ENCODE measurements at places on chromosomes 2 and 18. TPM values are rescaled to one million over a fixed set of nuclear protein-coding genes. Genes with fewer than 3 reads are reported as not detected.

Gene IL1F10
- not detected for total RNA-seq

Gene RAX
- not detected for total RNA-seq

Gene UPP2
- not detected for total RNA-seq

Gene PLB1
- total RNA-seq: 0.74 TPM

Gene C2orf74
- 9.1 TPM for total RNA-seq

GRCh38 chr18:30485078-30485477 is 557.5 kb downstream of the DSC3 start:
- DNase-seq: no peak

- DNase-seq: no peak
Observed at GRCh38 chr2:118687698-118688097, 159.8 kb downstream of the EN1 start.

DNA sequence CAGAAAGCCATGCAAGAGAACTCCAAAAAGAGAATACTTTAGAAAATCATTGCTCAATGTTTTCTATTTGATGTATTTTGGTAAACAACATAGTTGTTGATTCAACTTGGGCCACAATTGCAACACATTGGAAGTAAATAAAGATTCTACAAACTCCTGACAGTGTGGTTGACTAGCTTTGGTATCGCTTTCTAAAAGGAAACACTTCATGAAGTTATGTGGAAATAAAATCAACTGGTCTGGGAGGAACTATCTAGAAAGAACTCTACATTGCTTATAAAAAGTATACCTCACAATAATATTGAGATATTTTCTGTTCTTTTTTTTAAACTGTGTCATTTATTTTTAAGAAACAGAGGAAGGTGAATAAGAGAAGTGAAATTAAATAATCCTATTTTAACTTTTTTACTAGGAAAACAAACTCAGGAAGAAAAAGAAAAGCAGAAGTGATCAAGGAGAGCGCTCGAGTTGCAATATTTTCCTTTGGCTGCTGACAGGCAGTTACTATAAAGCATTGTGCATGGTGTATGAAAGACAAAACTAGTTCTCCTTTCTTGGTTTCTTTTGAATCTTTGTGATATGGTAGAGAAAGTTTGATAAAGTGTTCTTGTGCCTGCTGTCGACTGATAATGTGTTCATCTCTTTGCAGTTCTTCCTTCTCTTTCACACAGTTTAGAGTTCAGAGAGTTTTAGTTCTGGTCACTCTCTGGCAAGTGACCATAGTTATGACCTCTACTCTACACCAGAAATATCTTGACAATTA is 3.0 kb downstream of the DHRS9 start:
- DNase-seq: no peak

- DNase-seq: no peak
Observed at GRCh38 chr2:11481789-11482472, 16.0 kb upstream of the E2F6 start.

- DNase-seq: no peak
Observed at GRCh38 chr2:11711751-11712150, 34.7 kb upstream of the LPIN1 start.

DNA sequence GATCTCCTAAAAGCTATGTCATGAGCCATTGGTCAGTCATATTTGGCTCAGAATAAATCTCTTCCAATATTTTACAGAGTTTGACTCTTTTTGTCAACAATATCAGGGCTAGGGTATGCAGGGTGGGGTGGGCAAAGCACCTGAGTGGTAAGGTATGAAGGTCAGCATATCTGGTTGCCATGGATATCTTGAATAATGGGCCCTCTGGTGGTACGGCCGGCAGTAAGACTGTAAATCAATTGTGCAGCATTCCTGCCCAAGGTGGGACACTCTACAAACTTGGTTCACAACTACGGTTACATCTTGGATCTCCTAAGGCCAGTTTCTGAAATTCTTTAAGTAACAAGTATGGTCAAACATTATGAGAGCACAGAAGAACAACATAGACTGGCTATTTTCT is 119.6 kb downstream of the SPOPL start:
- no peak for DNase-seq

DNA sequence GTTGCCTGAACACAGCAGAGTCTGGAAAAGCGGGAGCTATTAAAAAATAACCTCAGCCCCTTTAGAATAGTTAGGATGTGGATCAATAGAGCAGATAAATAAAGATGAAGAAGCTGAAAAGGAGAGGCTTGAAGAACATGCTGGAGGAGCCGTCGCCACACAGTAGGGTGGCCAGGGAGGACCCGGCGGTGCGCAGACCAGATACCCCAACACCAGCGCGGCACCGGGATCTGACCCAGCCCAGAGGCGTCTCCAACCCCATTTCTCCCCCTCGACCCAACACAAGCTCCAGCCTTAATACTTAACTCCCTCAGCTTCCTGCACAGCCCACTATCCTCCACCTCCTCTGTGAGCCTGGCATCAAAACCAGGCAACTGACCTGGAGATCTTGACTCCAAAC is 16.0 kb downstream of the CYB5A start:
- no peak for DNase-seq

DNA sequence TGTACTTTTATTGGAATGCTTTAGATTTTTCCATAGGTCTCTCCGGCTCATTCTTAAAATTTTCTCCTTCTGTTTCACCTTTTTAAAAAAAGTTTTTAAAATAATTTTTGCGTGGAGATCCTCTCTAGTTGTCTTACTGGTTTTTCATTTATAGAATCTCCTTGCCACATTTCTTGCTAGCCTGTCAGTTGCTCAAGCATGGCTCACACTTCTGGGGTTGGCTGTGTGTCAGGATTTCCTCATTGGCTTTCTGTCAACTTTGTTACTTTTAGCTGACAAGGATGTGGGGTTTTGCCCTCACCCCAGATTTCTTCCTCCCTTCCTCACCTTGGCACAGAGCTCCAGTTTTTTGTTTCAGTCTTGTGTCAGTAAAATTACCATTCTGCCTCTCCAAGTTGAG is 124.6 kb downstream of the ZNF407 start:
- no peak for DNase-seq

DNA sequence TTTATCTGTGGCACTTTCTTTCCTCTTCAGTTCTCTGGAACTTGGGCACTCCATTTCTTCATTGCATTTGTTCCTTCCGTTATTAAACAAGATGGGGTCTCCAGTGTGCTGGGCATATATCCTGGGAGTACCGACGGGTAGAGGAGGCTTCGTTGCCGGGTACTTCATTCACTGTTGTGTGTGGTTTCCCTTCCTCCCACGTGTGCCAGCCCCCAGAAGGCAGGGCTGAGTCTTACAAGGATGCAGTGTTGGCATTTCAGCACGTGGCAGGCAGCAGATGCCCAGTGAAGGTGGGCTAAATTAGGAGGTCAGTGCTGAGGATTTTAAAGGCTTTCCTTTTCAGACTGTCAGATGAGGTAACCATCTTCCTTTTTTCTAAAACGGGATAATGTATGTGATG is 58.6 kb downstream of the MGAT5 start:
- DNase-seq: no peak

- no peak for DNase-seq
Observed at GRCh38 chr2:217739741-217740140, 263.1 kb downstream of the TNS1 start.

GRCh38 chr2:231093933-231094332 is 30.9 kb downstream of the HTR2B start:
- DNase-seq: no peak

Measured in activated CD4-positive, alpha-beta T cell treated with anti-CD3 and anti-CD28 coated beads, Interleukin-2, amount 10 ng/mL, durations not matched to agents 7 days and 5 days (primary cell).